ENCODE measurements at places on chromosomes 16 and 17.
A peak's percentile ranks its signal among the peaks of the same experiment; 100 is the strongest.

- DNase-seq = no peak
These were observed 22.6 kb upstream of the CBFA2T3 start for GRCh38 chr16:88999457-89000206.

- DNase-seq = no peak
These were observed 207.3 kb downstream of the HS3ST3B1 start for GRCh38 chr17:14508156-14508555.

- DNase-seq = no peak
These were observed 9.4 kb downstream of the CYGB start for GRCh38 chr17:76528156-76528527.

GRCh38 chr17:77466596-77467223 is 325.9 kb downstream of the SEC14L1 start:
- DNase-seq = no peak

DNA sequence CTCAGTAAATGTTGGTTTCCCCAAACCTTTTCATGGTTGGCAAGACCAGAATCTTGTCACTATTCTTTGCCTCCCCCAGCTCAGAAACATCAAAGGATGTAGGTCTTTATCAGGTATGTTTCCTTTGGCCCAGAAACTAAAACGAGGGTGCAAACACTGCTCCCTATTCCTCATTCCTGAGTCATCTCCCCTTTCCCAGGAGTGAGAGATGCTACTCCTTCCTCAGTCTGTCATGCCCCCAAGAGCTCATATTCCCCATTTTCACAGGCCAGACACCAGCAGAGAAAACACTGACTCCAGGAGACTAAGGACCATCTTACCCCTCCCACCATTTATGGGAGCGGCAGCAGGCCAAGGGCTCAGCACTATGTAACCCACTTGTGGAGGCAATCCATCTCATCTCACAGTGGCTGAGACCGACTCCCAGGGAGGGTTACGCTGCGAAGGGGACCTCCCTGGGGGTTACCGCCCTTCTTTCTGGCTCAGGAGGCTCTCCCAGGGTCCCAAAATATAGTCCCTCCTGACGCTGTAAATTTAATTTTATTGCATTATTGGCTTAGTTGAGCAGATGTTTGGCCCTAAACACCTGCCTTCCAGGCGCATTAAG is 1.5 kb downstream of the GEMIN4 start:
- no peak for DNase-seq

DNA sequence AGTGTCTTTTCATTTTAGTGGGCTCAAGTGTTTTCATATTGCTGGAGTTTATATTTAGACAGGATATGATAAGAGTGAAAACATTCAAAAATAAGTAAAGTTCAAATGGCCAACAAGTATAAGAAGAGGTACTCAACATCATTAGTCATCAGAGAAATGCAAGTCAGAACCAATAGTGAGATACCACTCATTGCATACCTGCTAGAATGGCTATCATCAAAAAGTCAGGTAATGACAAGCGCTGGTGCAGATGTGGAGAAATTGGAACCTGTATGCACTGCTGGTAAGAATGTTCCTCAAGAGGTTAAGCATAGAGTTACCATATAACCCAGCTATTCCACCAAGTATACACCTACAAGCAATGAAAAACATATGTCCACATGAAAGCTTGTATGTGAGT is 87.8 kb downstream of the WNT3 start:
- no peak for DNase-seq

- DNase-seq = no peak
These were observed 18.1 kb upstream of the LCMT1 start for GRCh38 chr16:25093208-25094061.

- DNase-seq = peak; percentile 18
These were observed at the start of gene CDH1 for GRCh38 chr16:68737046-68737729. TSS of gene CDH1 (plus strand) at chr16:68737292. CDS start at chr16:68737416, 124 bp downstream.

GRCh38 chr16:56961386-56961785 is 364 bp upstream of the CETP start:
- DNase-seq = no peak

DNA sequence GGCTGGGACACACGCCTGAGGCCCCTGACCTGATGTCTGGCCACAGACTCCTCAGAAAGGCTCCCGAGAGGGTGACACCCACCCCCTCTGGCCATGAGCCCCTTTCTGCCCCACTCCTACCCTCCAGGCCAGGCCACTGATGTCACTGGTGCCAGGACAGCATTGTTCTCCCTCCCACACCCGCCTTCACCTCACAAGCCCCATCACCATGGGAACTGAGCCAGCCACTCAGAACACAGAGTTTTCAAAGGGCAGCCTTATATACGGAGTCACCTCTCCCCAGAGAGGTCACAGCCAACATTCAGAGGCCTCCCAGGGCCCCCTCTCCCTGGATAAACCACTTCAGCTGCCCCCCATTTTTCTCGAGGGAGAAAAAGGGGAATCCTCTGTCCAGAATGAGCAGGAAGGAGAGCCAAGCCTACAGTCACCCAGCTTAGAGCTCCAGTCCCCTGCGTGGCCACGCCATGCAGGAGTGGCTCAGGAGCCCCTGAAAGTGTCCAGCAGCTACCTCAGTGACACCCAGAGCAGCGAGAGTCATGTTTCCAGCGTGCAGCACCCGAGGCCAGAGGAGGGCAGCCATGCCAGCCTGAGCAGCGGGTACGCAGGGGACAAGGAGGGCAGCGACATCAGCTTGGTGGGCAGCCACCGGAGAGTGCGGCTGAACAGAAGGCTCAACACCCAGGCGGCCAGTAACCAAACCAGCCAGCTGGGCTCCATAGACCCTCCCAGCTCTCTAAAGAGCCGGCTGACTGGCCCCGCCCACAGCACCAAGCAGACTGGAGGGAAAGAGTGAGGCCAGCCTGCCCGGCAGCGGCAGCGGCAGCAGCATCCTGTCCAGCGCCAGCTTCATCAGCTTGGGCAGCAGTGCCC is at the start of gene C16orf82:
Gene C16orf82, plus strand, starts transcription at position 260 of the 870 bp plus-strand sequence.
- no peak for DNase-seq

DNA sequence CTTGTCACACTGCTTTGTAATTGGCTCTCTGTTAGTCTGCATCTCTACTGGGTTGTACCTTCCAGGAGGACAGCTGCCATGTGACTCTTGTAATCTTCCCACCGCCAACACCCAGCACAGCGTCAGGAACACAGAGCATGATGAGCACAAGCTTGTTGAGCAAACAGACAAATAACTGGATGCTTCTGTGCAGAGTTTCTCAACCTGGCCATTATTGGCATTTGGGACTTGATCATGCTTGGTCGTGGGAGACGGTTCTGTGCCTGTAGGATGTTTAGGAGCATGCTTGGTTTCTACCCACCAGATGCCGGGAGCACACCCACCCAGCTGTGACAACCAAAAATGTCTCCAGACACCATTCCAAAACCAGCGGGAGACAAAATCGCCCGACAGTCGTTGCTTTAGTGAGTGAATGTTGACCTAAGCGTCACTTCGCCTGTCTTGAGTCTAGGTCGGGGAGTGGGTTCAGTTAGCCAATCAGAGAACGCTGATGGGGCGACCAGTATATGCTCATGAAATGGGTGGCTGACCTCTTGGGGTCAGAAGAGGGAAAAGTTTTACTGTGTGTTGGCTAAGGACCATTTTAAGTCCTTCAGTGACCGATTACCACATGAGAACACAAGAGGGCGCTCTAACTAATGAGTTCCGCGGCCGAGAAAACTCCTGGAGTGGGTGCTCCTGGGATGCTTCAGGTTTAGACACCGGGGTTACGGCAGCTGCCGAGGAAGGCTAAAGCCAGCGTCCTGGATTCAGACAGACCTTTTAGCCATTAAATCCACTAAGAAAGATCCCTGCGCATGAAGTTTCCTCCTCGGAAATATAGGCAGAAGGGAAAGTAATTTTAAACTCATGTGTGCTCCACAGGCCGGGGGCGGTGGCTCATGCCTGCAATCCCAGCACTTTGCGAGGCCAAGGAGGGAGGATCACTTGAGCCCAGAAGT is 57.8 kb upstream of the TEX2 start:
- peak; percentile 59 for DNase-seq

DNA sequence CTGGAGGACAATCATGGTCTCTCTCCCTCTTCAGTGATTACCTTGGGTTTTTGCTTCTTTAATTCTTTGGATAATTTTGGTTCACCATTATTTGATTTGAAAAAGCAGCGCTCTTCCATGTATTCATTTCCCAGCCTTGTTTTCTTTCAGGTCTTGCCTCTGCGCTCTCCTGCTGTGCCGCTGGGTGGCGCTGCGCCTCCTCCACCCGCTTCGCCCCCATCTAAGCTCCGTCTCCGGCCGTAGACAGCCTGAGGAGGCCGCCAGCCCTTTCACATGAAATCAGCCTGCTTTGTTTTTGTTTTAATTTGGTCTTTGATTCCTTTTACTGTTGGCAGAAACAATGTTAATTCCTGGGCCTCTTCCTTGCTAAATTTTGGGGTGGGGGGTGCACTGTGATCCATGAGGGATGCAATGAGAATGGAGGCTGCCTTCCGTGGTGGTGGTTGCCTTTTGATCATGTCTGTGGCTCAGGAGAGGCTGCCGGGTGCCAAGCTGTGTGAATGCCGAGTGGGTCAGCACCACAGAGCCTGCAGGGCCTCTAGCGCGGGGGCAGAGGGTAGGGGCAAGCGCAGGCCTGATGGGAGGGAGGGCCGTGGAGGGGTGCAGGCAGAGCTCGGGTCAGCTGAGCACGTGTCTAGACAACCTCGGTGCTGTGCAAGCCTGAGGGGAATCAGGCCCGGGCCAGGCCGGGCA is 64.1 kb downstream of the PLD6 start:
- no peak for DNase-seq

GRCh38 chr17:82330322-82331239 is 3.0 kb downstream of the SECTM1 start:
- peak; percentile 78 for DNase-seq

DNA sequence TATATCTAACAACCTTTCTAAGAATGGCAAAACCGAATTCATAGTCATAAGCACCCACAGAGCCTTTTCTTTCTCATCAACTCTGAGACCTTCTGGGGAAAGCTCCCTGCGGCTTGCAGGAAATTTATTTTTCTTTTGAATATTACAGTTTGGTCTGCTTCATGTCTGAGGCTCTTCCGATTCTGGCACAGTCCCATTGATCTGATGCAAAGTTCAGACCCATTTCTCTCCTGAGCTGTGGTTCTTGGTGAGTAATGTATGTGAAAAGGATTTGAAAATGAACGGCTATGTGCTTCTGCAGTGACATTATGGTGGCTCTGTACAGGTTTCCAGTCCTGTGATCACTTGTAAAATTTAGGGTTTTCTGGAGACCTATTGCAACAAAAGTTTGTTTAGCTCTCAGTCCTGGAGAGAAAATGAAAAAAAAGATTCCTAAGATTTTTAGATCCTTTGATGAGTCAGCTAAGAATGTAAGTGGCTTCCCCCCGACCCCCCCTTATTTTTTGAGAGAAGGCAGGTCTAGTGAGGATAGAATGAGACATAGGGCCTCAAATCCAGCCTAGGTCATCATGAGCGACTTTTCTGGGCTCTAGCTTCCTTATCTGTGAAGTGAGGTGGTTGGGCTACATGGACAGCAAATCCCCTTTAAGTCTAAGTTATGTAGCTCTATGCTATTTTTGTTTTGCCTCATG is 4.6 kb downstream of the GAN start:
- DNase-seq = no peak

DNA sequence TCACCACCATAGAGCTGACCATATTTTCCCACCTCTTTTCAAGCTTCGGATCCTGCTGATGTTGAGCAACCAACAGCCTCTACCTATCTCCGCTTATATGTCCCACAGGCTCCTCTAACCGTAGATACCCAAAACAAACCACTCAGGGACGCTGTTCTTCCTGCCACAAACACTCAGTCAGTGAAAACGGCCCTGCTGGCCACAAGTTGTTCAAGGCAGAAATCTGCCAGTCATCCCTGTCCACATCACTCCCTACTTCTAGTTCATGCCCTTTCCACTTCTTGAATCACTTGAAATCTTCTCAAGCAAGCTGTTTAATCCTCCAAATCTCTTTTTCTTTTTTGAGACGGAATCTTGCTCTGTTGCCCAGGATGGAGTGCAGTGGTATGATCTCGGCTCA is 7.9 kb downstream of the RABEP2 start:
- DNase-seq = no peak

DNA sequence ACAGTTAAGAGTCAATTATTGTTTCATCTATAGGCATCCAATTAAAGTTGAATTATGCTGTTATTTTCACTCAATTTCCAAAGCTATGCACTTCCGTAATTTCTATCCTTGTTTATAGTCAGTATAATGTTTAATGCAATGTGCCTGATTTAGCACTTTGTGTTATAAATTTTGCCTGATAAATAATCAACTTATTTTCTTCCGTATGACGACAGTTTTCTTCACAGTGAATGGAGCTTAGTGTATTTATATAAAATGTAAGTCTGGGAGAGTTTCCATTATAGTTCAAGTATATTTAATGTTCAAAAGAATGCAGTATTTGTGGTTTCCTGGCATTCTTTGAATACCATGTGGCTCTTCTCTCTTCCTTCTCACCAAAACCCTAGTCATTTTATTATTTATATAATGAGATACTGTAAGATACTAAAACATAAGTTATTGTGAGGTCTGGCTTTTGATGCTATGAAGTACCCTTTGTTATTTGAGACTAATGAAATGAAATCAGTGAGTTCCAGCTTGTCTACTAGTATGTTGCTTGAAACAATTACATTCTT is 240.6 kb downstream of the PRKCA start:
- no peak for DNase-seq

DNA sequence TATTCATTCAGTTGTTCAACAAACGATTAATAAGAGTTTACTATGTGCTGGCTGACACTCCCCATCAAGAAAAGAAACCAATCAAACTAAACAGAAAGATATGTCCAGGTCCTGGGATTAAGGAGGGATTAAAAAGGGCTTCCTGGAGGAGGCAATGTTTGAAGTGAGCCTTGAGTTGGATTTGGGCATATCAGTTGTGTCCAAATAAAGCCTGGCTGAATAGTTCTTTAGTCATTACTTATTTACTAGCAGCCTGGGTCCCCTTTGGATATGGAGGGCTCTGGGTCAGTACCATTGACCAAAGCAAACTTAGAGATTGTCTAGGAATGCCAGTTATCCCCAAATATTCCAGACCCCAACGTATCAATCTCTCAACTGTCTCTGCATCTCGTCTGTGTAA is 117.7 kb downstream of the COPRS start:
- no peak for DNase-seq

DNA sequence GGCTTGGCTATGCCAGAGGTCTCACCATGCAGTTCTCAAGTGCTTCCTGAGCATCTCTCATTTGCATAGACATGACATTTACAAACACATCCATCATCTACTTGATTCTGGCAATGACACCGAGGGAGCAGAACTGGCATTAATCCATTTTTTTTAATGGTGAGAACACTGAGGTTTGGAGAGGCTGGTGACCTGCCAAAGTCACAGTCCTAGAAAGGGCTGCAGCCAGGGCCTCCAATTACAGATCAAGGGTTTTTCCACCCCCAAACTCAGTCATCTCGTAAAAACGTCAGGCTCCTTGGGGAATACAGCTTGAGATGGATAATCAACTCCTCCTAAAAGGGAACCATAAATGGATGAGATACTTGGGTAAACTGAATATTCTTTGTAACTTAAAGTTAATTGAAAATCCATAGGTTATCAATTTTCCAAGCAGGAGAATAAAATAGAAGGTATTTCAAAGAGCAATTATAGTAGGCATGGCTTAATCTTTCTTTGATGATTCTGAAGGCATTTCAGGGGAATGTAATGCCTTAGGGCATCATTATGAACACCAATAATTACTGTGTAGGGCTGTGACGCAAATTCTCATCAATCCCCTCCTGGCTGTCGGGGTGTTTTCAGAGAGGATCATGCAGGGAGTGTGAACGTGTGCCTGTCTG is 9.4 kb upstream of the MEOX1 start:
- peak; percentile 78 for DNase-seq

- no peak for DNase-seq
These were observed 57.6 kb upstream of the LHX1 start for GRCh38 chr17:36879624-36880131.

Data from NCI-H1092 (cell line).